ENCODE measurements at places on chromosomes 6 and 20.

DNA sequence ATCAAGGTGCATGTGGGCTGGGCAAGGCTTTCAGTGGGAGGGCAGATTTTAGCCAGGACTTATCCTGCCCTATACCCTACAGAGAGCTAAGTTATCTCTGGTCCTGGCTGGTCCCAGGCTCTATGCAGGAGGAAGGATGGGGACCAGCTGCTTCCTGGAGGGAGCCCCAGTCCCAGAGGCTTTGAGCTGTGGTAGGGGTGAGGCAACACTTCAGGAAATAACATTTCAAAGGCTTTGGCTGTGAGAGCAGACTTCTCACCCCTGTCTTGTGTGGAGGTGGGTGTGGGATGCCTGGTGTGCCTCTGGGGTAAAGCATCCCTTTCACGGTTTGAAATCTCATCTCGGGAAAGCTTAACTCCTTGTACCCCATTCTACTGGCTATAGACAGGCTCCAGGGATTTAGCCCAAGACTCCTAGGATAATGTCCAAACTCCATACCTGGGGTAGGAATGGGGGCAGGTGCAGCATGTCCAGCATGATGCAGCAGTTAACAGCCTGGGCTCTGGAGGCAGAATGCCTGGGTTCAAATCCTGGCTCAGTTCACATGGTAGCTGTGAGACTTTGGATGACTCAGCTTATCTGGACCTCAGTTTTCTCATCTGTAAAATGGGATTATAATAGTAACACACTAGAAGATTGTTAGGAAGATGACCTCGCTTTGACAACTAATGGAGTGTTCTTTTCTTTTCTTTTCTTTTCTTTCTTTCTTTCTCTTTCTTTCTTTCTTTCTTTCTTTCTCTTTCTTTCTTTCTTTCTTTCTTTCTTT is 27.5 kb upstream of the SIRPA start:
- DNase-seq, result no peak

DNA sequence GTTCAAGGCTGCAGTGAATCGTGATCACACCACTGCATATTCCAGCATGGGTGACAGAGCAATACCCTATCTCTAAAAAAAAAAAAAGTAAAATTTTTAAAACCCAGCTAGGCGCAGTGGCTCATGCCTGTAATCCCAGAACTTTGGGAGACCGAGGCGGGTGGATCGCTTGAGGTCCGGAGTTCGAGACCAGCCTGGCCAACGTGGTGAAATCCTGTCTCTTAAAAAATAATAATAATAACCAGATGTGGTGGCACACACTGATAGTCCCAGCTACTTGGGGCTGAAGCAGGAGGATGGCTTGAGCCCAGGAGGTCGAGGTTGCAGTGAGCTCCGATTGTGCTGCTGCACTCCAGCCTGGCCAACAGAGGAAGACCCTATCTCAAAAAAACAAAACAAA is 13.5 kb downstream of the MTG2 start:
- no peak for DNase-seq

DNA sequence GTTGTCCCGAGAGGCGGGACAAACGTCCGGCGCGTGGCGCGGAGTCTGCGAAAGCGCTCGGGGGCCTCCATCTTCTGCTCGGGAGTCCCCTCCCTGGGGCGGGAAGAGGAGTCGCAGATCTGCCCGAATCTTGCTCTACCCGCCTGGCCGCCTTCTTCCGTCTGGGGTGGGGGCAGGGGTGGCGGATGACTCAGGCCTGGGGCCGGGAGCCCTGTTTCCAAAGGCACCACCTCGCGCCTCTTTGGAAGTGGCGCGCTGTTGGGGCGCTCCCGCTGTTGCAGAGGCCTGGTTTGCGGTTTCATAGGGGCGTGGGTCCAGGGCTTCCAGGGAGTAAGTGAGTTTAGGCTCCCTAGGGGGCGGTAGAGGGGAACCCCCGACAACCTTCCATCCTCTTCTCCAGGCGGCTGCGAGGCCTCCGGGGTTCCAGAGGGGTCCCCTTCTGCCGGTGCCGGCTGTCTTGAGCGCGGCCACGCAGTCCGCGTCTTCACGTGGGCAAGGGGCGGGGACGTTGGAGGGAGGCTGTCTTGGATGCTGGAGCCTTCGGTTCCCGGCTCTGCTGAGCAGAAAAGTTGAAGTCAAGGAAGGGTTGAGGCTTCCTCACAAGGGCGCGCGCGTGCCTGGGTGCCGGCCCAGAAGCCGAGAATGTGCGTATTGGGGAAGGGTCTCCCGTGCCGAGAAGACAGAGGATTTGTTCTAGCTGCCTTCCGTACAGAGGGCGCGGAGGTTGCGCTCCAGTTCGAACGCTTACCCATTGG is 2.6 kb upstream of the TFAP2C start:
- DNase-seq, result no peak

- no peak for DNase-seq
Observed at GRCh38 chr20:45266977-45267376, 12.6 kb upstream of the SLPI start.

DNA sequence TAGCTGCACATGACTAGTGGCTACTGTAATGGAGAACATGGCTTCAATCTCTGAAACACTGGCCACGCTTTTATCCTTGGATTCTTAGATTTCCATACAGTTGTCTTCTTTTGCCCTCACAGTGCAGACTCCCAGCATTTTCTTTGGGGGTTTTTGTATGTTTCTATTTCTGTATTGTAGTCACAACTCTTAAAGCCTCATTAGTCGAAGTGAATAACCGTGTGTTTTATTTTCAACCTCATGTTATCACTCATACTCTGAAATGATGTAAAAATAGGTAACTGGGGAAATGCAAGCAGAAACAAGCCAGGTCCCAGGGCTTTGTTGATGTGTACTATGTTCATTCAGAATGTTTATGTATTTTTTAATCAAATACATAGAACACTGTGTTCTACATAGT is 162.9 kb downstream of the JARID2 start:
- DNase-seq, result no peak

GRCh38 chr6:147789430-147789947 is 281.0 kb downstream of the SAMD5 start:
- no peak for DNase-seq

DNA sequence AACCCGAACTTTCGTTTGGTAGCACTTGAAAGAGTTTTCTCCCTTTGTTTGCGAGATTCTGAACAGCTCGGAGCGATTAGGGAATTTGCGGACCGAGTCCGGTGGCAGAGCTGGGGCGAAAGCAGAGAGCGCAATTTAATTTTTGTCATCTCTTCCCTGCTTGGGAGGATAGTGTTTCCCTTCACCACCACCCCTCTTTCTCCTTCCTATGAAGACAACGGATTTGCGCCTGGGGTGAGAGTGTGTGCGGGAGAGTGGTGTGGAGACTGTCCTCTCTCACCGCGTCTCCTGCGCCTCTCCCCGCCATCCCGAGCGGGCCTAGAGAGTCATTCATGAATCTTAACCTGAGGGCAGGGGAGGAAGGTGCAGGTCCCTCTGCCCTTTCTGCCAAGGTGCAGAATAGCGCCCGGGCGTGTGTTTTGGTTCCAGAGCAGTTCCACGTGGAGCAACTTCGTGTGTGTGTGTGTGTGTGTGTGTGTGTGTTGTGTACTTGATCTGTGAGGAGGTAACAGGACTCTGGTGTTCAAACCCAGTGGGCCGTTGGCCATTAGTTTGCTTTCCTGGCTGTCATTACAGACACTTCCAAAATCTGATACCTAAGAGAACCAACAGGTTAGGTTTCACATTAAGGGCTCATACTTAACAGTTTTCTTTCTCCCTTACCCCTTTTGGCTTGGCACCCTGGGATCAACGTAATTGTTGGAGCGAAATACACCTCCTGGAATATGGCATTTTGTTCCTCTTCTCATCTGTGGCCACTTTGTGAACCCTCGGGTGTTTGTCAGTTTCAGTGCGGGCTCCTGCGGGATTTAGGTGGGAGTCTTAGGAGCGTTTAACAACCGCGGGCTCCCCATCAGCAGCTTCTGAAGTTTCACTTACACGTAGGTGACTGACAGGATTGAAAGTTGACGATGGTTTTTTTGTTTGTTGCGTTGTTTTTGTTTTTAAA is 1.8 kb downstream of the EYA4 start:
- DNase-seq, result no peak

All from NCI-H1930 (cell line).